ENCODE measurements at places on chromosomes 16 and 17. TPM values are rescaled to one million over a fixed set of nuclear protein-coding genes. Genes with fewer than 3 reads are reported as not detected.

Gene ANKRD13B
- 3.0 TPM for total RNA-seq

Gene ABCC11
- total RNA-seq: not detected

Gene KRT15
- total RNA-seq: not detected

Gene CCDC154
- 2.9 TPM for total RNA-seq

Gene FSCN2
- total RNA-seq: 1.0 TPM

Gene RNF43
- total RNA-seq: 0.69 TPM

Data from CD4-positive, alpha-beta T cell (primary cell).